ENCODE measurements at places on chromosomes 12 and 14. TPM values are rescaled to one million over a fixed set of nuclear protein-coding genes. Genes with fewer than 3 reads are reported as not detected.
A peak's percentile ranks its signal among the peaks of the same experiment; 100 is the strongest.

- DNase-seq, result no peak
These were observed 341.6 kb upstream of the FKBP4 start for GRCh38 chr12:2453076-2453760.

GRCh38 chr12:77118696-77119095 lies 53.3 kb upstream of the E2F7 start:
- no peak for DNase-seq

DNA sequence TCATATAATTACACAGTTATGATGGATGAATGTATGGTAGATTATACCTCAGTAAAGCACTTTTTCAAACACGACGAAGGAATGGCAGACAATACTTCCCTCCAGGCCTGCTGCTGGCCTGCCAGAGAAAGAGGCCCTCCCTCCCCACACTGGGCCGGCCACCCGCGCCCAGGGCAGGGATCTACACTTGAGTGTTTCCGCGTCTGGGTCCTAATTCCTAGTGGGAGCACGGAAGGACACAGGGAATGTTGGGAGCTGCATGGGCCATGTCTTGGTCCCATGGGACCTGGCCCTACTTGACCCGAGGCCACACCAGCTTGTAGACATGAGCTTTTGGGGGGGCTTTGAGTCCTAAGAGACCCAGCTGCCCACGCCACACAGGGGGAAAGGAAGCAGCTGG lies 52.0 kb downstream of the STX2 start:
- DNase-seq, result no peak

GRCh38 chr14:55097881-55098560 lies 31.0 kb upstream of the LGALS3 start:
- no peak for DNase-seq

DNA sequence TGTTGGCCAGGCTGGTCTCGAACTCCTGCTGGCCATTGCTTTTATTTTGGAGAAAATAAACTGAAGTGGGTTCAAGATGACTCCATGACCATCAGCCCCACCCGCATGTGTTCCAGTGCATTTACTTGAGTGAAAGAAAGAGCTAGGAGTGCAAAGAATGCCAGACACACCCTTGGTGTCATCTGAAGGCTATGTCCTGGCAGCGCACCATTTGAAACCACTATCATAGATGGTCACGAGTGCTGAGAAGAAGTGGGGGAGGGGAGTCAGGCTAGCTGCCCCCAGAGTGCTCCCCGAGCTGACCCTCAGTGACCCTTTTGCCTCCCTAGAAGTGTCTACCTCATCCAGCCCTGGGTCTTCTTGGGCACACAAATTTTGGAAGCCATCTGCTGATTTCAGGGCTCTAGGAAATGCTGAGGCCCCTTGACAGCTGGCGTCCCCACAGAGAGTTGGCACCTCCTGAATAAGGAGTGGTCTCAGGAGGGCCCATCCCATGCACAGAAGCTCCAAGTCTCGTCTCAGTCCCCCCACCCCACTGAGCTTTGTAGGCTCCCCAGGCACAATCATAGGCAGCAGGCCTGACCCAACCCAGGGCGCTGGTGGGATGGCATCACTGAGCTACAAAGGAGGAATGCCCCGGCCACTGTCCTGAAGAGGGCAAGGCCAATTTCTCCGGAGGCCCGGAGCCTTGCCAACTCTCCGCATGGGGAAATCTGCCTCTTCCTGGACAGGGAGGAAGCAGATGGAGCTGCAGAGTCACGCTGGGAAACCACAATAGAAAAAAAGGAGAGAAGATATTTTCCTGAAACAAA lies 28.0 kb downstream of the PXN start:
- DNase-seq, result peak; percentile 87

- DNase-seq, result no peak
These were observed 21.4 kb downstream of the SLC38A2 start for GRCh38 chr12:46351138-46351537.

DNA sequence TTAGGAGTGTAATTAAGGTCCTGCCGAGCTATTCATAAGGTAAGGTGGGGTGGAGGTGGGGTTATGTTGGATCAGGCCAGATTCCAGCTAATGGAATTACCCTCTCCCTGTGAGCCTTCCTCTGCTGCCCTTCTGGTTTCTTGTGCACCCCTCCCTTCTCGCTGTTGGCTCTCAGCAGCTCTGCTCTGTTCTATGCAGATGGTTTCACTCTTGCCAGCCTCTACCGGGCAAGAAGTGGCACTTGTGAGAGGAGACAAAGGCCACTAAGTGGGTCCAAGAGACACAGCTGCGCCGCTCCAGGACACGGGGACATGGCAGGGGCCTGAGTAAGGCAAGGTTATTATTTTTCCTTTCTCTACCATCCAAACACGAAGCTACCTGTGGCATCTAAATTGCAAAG lies 334.4 kb downstream of the EMP1 start:
- no peak for DNase-seq

DNA sequence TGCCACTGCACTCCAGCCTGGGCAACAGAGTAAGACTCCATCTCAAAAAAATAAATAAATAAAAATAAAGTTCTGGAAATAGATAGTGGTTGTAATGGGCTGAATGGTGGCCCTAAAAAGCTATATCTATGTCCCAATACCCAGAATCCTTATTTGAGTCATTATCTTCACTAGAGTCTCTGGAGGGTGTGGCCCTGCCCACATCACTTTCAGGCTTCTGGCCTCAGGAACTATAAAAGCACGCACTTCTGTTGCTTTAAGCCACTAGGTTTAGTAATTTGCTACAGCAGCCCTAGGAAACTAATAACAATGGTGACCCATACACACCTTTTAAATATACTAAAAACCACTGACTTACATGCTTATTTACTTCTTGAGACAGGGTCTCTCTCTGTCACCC lies 49.9 kb downstream of the MAP3K9 start:
- no peak for DNase-seq

- no peak for DNase-seq
These were observed 69.3 kb downstream of the PRKD1 start for GRCh38 chr14:29858299-29858698.

GRCh38 chr12:51863933-51864832 lies 15.7 kb upstream of the FIGNL2 start:
- DNase-seq, result no peak

DNA sequence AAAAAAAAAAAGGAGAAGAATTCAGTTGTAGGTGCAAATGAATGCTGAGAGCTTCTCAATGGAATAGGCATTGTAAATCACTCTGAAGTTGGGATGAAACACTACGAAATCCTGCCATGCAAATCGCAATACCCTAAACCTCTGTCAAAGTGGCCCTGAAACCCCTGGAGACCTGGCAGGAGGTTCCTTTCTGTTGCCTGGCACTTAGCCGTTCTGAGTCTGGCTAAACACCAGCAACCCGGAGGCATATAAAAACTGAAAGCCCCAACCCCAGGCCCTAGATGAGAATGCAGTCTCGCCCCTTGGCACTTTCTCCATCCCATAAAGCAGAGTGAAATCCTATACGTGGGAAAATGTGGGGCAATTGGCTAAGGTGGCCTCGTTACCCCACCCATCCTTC lies 151.5 kb upstream of the PARP11 start:
- DNase-seq, result no peak

DNA sequence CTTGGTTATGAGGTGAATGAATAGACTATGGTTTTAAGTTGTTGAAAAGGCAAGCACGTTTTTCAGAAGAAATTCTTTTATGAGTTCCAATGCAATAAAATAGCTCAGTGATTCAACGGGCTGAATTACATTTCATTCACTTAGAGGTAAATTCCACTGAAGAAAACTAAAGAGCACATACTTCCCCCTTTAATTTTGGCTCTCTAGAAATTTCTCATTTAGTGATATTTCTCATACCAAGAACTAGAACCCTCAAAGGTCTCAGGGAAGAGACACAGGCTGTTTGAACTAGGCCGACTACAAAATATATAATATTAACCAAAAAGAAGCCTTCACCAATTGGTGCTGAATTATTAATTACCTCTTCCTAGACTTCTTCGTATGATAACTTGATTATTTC lies 68.6 kb downstream of the TAOK3 start:
- DNase-seq, result no peak

- DNase-seq, result peak; percentile 67
These were observed 1.0 kb upstream of the SLC38A2 start for GRCh38 chr12:46373301-46374296.

- DNase-seq, result no peak
These were observed 201.1 kb downstream of the MED13L start for GRCh38 chr12:116076399-116076798.

- no peak for DNase-seq
These were observed 63.7 kb upstream of the RASSF8 start for GRCh38 chr12:25894759-25895158.

- no peak for DNase-seq
These were observed 54.6 kb downstream of the PROX2 start for GRCh38 chr14:74821267-74821915.

RNF212B gene
- total RNA-seq, result not detected

AQP2 gene
- total RNA-seq, result not detected

STXBP6 gene
- total RNA-seq, result 43.5 TPM

APOLD1 gene
- total RNA-seq, result 21.3 TPM

KRT73 gene
- total RNA-seq, result not detected

SLC5A8 gene
- total RNA-seq, result not detected

BEST3 gene
- 0.55 TPM for total RNA-seq

LBHD2 gene
- total RNA-seq, result not detected

CD27 gene
- total RNA-seq, result 0.20 TPM

SERPINA10 gene
- not detected for total RNA-seq

PTHLH gene
- not detected for total RNA-seq

MYBPC1 gene
- total RNA-seq, result 3.9 TPM

EXD2 gene
- total RNA-seq, result 17.7 TPM

Data from left ventricle myocardium superior (tissue), 1 donor.